NCI-H524 (cell line): ENCODE measurements at places on chromosomes 3 and 15.

- peak; percentile 92 for DNase-seq
These were observed 65.5 kb downstream of the SRGAP3 start for GRCh38 chr3:9183811-9184460.

DNA sequence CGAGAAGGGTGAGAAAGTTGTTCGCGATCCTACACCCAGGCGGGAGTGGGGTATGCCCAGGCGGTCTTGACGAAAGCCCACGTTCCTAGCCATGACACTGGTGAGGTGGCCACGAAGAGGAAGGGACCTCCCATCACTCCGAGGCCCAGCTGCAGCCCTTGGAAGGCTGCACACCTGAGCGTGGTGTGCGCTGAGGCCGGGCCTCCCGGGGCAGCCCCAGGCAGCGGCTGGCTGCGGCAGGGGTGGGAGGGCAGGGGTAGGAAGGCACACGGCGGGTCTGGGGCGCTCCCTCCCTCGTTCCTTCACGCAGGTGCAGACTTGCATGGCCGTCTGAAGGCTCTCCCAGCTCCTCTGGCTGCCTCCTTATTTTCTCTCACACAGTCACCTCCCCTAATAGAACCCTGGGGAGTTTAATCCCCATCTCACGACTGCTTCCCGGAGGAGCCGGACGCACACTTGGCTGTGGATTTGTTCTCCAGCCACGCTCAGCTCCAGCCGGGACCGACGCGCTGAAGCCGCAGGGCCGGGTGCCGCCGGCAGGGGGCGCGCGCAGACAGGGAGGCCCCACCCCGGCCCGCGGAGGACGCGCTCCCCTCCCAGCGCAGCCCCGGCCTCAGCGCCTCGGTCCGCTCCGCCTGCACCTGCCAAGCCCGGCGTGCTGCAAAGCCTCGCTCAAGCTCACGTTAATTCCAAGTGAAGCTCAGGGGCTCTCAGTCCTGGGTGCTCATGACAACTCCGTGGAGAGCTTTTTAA, 37.8 kb upstream of the MUC4 start:
- DNase-seq, result peak; percentile 61

DNA sequence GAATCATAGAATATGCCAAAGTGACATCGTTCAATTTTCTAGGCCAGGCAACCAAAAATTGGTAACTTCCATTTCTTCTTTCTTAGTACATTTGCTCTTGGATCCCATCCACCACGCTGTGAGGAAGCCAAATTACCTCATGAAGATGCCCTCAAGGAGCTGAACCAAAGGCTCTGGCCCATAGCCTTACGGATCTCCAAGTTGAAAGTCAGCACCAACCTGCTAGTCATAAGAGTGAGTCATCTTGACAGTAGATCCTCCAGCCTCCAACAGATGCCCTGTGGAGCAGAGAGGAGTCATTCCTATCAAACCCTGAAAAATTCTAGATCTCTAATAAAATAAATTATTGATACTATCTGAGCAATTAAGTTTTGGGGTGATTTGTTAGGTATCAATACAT, 322.5 kb upstream of the COL8A1 start:
- no peak for DNase-seq

- no peak for DNase-seq
These were observed 76.9 kb upstream of the IGSF10 start for GRCh38 chr3:151537726-151538125.

- peak; percentile 95 for DNase-seq
These were observed 3.9 kb upstream of the TLE3 start for GRCh38 chr15:70101459-70102113.

- no peak for DNase-seq
These were observed 42.7 kb downstream of the EIF2AK4 start for GRCh38 chr15:39976291-39977274.

GRCh38 chr3:136624894-136625815, 127.0 kb downstream of the STAG1 start:
- no peak for DNase-seq

DNA sequence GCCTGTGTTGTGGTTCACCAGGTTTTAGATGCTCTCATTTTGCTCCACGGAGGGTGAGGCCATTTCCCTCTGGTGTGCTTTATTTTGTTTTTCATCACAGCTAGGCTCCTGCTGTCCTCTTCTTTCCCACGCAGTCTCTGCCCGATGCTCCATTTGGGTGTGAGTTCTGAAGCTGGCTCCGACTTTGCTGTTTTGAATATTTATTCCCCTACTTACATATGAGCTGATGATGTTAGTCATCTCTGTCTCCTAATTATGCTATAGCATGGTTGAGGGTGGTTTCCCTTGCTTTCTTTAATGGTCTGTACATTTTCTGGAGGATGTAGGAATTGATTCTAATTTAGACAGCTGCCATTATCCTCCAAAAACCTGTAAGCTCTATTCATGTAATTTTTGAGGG, 168.1 kb upstream of the MYRIP start:
- DNase-seq, result no peak

DNA sequence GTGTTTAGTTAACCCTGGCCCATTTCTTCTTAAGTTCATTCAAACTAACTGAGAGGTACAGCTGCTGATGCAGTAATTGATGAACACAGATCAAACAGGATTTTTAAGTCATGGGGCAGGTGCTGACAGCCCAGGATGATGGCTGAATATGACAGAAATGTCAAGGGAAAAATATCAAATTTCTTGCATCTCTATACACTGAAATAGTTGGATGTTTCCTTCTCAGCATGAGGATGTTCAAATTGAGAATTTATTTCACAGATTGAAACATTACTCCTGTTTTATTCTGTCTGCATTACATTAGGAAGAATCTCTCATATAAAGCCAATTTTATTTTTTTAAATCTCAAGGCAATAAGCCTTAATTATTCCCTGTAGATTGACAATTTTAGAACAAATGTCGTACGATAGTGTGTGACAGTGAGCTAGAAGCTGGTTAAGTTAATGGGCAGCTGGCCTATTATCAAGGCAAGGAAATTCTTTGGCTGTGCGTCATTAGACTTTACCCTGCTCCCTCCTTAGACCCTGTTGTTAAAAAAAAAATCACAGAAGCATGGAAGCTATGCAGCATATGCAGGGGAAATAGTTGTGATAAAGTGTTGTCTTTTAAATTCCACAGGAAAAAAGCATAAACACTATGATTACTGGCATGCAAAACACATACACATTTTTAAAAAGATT, 183.8 kb upstream of the KCNMB2 start:
- no peak for DNase-seq

- DNase-seq, result no peak
These were observed 1.1 kb upstream of the CDV3 start for GRCh38 chr3:133572158-133573053.

DNA sequence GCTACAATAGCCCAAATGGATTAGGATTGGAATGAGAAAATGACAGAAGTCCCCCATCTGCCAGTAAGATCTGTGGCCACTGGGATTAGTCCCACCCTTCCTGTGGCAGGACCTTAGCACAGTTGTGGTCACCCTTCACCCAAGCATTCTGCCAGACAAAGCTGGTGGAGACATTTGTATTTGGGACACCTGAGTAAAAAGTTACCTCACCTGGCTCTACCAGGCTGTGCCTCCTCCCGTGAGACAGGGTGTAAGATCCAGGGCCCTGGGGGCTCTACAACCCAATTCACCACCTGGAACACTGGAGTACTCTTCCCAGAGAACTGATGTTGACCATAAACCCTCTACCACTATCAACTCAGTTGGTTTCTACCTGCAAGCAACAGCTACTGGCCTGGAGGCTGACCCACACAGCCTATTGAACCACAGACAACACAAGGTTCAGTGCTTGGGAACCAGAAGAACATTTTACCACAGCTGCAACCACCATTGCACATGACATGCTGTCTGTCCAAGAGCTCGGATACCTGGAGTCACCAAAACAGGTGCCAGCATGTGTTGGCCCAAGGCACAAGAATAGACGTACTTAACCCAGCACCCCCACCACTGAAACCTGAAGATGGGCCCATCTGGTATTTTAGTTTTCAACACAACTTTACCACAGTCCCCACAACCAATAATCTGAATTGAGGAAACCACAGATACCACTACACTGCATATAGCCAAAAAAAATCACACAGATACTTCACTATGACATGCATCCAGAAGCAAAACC, 1686.7 kb downstream of the SI start:
- DNase-seq, result no peak

DNA sequence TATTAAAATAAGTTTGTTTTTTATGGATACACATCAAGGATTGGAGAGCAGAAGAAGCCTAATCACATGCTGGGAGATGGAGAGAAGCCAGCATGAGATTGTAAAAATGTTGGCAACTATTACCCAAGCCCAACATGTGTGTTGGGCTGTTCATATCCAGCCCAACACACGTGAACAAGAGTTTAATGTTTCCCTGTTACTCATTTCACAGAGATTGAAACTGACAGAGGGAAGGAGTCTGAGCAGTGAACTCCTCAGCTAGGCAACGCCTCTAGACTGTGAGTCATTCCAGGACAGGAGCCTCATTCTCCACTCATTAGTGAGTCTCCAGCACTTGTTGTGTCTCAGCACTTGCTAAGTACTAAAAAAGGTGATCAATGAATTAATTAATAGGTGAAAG, 43.2 kb upstream of the CMSS1 start:
- DNase-seq, result no peak

GRCh38 chr15:89206908-89207331, 14.5 kb downstream of the RLBP1 start:
- peak; percentile 69 for DNase-seq

DNA sequence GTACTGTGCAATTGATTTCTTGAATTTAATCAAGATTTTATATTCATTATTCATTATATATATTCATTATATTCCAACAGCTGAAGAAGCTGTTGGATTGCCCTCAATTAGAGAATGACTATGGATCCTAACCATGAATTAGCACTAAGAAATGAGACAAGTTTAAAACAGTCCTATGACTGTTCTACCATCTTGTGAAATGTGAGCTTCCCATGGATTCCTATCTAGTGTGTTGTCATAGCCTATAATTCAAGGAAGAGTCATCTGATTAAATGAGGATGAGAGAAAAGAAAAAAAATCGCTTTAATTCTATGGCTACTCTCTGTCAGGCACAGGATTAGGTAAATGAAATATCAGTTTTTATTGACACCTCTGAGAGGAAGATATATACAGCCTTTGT, 696.6 kb upstream of the NAALADL2 start:
- DNase-seq, result no peak

DNA sequence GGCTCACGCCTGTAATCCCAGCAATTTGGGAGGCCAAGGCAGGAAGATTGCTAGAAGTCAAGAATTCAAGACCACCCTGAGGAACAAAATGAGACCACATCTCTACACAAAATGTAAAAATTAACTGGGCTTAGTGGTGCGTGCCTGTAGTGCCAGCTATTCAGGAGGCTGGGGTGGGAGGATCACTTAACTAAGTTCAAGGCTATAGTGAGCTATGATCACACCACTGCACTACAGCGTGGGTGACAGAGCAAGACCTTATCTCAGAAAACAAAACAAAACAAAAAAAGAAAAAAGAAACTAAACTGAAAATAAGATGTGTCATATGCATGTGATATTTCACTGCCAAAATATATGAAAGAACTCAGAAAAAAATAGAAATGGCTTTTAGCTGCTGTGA, 243.3 kb upstream of the CCDC54 start:
- no peak for DNase-seq

DNA sequence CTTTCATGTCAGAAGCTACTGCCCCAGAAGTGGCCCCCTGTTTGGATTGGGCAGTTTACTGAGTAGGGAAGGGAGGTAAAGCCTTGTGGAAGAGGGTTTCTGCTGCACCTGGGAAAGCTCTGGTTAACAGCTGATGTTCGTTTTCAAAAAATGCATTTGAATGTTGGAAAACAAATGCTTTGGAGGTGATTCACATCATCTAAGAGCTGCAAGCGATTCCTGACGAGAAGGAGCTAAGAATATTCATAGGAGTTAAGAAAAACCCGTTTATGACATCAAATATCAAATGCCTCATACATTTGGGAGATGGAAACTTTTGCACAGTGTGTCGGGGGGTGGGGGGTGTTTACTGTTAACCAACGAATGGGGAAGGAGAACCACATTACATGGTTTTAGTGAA, 183.8 kb upstream of the NR2F2 start:
- DNase-seq, result no peak

DNA sequence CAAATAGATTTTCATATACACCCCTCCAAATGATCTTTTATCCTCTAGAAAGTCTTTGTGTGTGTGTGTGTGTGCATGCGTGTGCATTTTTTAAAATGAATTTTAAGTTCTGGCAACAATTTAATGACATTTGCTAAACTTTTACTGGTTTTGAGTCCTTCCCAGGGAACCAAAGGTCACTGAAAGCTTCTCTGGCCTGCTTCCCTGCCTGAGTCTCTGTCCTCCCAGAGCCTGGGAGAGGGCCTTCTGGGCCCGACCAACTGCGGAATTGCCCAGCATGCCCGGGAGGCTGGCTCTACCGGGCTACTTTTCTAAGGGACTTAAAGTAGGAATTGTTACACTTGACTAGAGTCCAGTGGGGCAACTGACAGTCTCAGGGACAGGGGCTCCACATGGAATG, 7.4 kb upstream of the RBPMS2 start:
- no peak for DNase-seq

DNA sequence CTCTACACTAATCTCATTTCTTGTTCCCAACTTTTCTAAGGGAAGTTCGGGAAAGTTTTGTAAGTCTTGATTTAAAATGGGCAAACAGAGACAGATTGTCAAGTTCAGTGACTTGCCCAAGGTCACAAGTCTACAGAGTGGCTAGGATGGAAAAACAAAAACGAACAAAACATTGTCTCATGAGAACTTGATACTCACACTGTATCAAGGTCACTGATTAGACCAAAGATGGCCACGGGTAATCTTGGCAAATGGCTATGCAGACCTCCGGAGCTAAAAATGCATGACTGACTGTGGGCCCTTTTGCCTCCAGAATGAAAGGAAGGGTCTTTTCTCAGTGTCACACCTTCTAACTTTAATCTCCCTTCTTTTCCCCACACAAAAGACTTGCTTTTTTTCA, 460.9 kb downstream of the FOXP1 start:
- no peak for DNase-seq

- DNase-seq, result no peak
These were observed 28.6 kb upstream of the CLSTN2 start for GRCh38 chr3:139906418-139906817.

- DNase-seq, result peak; percentile 56
These were observed 106.1 kb upstream of the COL8A1 start for GRCh38 chr3:99532246-99532645.

GRCh38 chr3:22476976-22477375, 726.0 kb upstream of the ZNF385D start:
- DNase-seq, result no peak

GRCh38 chr3:132927896-132928295, 110.3 kb upstream of the TMEM108 start:
- no peak for DNase-seq

DNA sequence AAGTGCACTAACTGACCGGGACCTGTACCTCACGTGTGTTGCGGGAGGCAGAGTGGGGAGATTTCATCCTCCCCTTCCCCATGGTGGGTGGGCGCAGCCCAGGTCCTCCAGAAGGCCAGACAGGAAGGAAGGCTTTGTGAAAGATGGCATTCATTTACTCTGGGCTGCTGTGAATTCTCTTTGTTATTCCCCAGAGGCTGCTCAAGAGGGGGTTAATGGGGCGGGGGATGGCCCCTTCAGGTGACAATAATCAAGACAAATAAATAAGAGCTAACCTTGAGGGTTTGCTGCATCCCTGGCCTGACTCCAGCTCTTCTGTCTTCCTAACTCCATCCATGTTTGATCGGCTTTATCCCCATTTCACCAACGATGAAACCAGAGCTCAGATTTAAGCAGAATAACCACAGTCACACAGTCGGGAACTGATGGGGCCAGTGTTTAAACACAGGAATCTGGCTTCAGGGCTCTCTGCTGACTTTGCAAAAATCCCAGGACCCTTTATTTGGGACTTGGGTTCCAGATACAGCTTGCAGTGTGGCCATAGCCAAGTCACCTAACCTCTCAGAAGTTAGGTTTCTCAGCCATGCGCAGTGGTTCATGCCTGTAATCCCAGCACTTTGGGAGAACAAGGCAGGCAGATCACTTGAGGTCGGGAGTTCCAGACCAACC, 16.5 kb downstream of the PIF1 start:
- DNase-seq, result no peak
